Psoas muscle (tissue), 8 donors: ENCODE measurements at places on chromosomes 16 and 17. TPM values are rescaled to one million over a fixed set of nuclear protein-coding genes. Genes with fewer than 3 reads are reported as not detected.

The TBC1D3D gene
- not detected for total RNA-seq

The G6PC1 gene
- total RNA-seq = not detected

The EPOP gene
- total RNA-seq = 0.76 TPM

The MT4 gene
- not detected for total RNA-seq

The ACSM5 gene
- 7.9 TPM for total RNA-seq

The HCRT gene
- not detected for total RNA-seq

The MGAT5B gene
- total RNA-seq = not detected

The MAPT gene
- total RNA-seq = 253 TPM

The EARS2 gene
- total RNA-seq = 19.8 TPM

The TBC1D3G gene
- total RNA-seq = not detected

The SPATA32 gene
- total RNA-seq = not detected

The DBNDD1 gene
- 37.8 TPM for total RNA-seq

The MEOX1 gene
- 6.5 TPM for total RNA-seq

The KRT16 gene
- not detected for total RNA-seq

The DDX28 gene
- 10.8 TPM for total RNA-seq

The PPY gene
- not detected for total RNA-seq

The IGSF6 gene
- 3.0 TPM for total RNA-seq

The KRTAP1-5 gene
- not detected for total RNA-seq

The CSNK2A2 gene
- total RNA-seq = 40.7 TPM

The MPP3 gene
- 2.0 TPM for total RNA-seq

The GNG13 gene
- not detected for total RNA-seq

The PDE6G gene
- not detected for total RNA-seq

The TP53TG3F gene
- not detected for total RNA-seq

The FTSJ3 gene
- total RNA-seq = 25.1 TPM

The HEATR9 gene
- total RNA-seq = not detected

The GJD3 gene
- 1.4 TPM for total RNA-seq

The CYGB gene
- total RNA-seq = 9.5 TPM

The PRSS36 gene
- total RNA-seq = 0.66 TPM
